ENCODE measurements at places on chromosomes 4 and X. TPM values are rescaled to one million over a fixed set of nuclear protein-coding genes. Genes with fewer than 3 reads are reported as not detected.

ANXA3 gene
- 17.8 TPM for total RNA-seq

GUF1 gene
- 14.3 TPM for total RNA-seq

SMIM43 gene
- 1.1 TPM for total RNA-seq

PASD1 gene
- total RNA-seq: not detected

CTAG2 gene
- not detected for total RNA-seq

NPY5R gene
- under 0.01 TPM for total RNA-seq

ABRAXAS1 gene
- 24.8 TPM for total RNA-seq

GK gene
- total RNA-seq: 2.5 TPM

SERPINA7 gene
- total RNA-seq: not detected

GRCh38 chr4:73859614-73860088 lies 6.6 kb downstream of the PF4V1 start:
- DNase-seq: no peak
- no peaks in the 10 kb centered on the region for H3K4me1 ChIP-seq
- no peak overlapping the region for H3K4me3 ChIP-seq
- no peaks in the 10 kb centered on the region for H3K36me3 ChIP-seq
- no peak overlapping the region for H3K27ac ChIP-seq

- H3K36me3 ChIP-seq: no peaks in the 10 kb centered on the region
- H3K27ac ChIP-seq: peak overlapping the region; percentile 39
- H3K4me1 ChIP-seq: no peaks in the 10 kb centered on the region
- H3K27me3 ChIP-seq: no peaks in the 10 kb centered on the region
Observed at GRCh38 chrX:11381464-11381863, 88.3 kb downstream of the AMELX start.

DNA sequence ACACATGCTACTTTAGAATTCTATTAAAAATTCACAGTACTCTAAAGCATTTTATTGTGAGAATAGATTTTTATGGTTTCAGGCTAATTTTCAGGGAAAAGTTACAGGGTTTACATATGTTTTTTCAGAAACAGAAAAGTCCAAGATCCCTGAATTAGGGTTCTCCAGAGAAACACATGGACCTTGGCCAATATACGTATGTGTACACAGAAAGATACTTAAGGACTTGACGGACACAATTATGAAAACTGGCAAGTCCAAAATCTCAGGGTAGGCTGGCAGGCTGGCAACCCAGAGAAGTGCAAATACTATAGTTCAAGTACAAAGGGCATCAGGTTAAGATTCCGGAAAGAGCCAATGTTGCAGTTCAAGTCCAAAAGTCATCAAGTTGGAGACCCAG lies 1897.8 kb upstream of the PCDH10 start:
- no peak overlapping the region for H3K4me3 ChIP-seq
- H3K27me3 ChIP-seq: no peaks in the 10 kb centered on the region
- no peaks in the 10 kb centered on the region for H3K4me1 ChIP-seq

DNA sequence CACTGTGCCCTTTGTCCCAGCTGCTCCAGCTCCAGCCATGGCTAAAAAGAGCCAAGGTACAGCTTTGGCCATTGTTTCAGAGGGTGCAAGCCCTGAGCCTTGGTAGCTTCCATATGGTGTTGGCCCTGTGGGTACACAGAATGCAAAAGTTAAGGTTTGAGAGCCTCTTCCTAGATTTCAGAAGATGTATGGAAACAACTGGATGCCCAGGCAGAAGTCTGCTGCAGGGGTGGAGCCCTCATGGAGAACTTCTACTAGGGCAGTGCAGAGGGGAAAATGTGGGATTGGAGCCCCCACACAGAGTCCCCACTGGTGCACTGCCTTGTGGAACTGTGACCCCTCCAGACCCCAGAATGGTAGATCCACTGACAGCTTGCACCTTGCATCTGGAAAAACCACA lies 70.9 kb upstream of the MSX1 start:
- H3K36me3 ChIP-seq: no peaks in the 10 kb centered on the region
- no peak for DNase-seq
- H3K27me3 ChIP-seq: no peaks in the 10 kb centered on the region
- no peaks in the 10 kb centered on the region for H3K4me1 ChIP-seq
- H3K27ac ChIP-seq: no peak overlapping the region

- H3K4me1 ChIP-seq: no peaks in the 10 kb centered on the region
- DNase-seq: no peak
- H3K36me3 ChIP-seq: no peaks in the 10 kb centered on the region
- H3K27me3 ChIP-seq: no peaks in the 10 kb centered on the region
Observed at GRCh38 chrX:136318156-136318555, 17.4 kb downstream of the ADGRG4 start.

DNA sequence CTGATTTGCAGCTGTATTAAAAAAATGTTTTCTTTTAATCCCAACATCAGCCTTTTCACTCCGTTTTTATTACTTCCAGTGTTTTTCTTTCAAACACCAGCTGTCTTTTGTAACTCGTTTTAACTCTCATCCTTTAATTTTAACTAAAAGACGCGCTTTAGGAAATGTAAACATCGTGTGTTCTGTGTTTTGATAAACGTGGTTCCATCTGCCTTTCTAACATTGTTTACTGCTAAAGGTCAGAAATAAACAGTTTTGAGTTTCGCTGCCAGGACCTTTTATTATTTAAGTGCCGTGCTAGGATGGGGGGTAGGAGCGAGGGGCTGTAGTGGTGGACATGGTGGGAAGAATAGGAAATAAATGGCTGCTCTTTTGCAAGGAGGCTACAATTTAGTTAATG lies 1.5 kb downstream of the N4BP2 start:
- peak overlapping the region; percentile 76 for H3K4me3 ChIP-seq
- no peaks in the 10 kb centered on the region for H3K27me3 ChIP-seq
- H3K36me3 ChIP-seq: no peaks in the 10 kb centered on the region
- H3K27ac ChIP-seq: peak overlapping the region; percentile 100
- H3K4me1 ChIP-seq: peaks cover 27% of the 10 kb centered on the region
- no peak for DNase-seq

GRCh38 chr4:41887821-41888686 lies 47.2 kb upstream of the TMEM33 start:
- no peak for DNase-seq
- H3K36me3 ChIP-seq: no peaks in the 10 kb centered on the region
- no peak overlapping the region for H3K4me3 ChIP-seq
- no peak overlapping the region for H3K27ac ChIP-seq

- no peak overlapping the region for H3K4me3 ChIP-seq
- no peaks in the 10 kb centered on the region for H3K27me3 ChIP-seq
- no peak for DNase-seq
- no peaks in the 10 kb centered on the region for H3K36me3 ChIP-seq
- H3K27ac ChIP-seq: no peak overlapping the region
- peaks cover 30% of the 10 kb centered on the region for H3K4me1 ChIP-seq
Observed at GRCh38 chr4:152784490-152785350, 5.0 kb downstream of the ARFIP1 start.

DNA sequence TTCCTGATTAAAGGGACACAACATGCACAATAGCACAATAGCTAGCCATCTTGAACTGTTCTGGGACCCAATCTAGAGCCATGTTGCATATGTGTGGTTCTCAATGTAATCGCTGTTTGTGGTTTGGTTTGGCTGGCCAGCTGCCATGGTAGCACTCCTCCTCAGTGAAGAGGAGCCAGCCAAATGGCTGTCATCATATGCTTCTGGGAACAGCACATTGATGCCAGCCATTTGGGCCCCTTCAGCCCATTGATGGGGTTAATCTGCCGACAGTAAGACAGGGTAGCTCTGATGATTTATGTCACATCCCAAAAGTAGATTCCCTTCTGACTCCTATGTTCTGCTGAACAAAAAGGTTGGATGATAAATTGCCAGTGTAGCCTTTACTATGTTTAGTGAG lies 48.5 kb downstream of the AWAT2 start:
- H3K27ac ChIP-seq: no peak overlapping the region
- H3K4me3 ChIP-seq: no peak overlapping the region
- H3K36me3 ChIP-seq: no peaks in the 10 kb centered on the region
- no peak for DNase-seq
- H3K4me1 ChIP-seq: no peaks in the 10 kb centered on the region

- no peaks in the 10 kb centered on the region for H3K36me3 ChIP-seq
- no peak overlapping the region for H3K27ac ChIP-seq
- peaks cover 21% of the 10 kb centered on the region for H3K4me1 ChIP-seq
Observed at GRCh38 chrX:124023838-124024238, 62.3 kb downstream of the STAG2 start.

DNA sequence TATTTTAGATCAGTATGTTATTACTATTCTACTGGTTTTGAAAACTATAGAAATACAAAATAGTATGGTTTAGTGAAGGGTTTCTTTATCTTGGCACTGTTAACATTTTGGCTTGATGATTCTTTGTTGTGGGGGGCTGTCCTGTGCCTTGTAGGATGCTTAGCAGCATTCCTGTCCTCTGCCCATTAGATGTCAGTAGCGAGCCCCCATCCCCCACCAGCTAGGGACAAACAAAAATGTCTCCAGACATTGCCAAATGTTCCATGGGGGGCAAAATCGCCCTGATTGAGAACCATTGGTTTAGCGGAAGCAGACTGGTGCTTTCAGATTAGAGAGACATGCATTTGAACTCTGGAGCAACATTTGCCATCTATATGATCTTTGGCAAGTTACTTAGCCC lies 23.3 kb downstream of the SPARCL1 start:
- peaks cover 62% of the 10 kb centered on the region for H3K4me1 ChIP-seq
- H3K4me3 ChIP-seq: no peak overlapping the region
- peak overlapping the region; percentile 75 for H3K27ac ChIP-seq
- H3K27me3 ChIP-seq: no peaks in the 10 kb centered on the region
- peaks cover 30% of the 10 kb centered on the region for H3K36me3 ChIP-seq

DNA sequence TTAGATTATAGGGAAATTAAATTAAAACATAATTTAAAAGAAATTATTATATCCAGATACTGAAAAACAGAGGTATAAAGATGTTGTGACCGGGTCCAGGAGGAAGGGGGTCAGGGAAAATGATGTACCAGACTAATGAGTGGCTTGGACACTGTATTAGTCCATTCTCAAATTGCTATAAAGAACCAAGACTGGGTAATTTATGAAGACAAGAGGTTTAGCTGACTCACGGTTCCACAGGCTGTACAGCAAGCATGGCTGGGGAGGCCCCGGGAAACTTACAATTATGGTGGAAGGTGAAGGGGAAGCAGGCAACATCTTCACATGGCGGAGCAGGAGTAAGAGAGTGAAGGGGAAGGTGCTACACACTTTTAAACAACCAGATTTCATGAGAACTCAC lies 3.4 kb upstream of the FAM9B start:
- H3K4me3 ChIP-seq: no peak overlapping the region
- no peak for DNase-seq
- no peaks in the 10 kb centered on the region for H3K27me3 ChIP-seq
- H3K36me3 ChIP-seq: no peaks in the 10 kb centered on the region
- no peaks in the 10 kb centered on the region for H3K4me1 ChIP-seq

GRCh38 chr4:112410364-112410763 lies 105.6 kb downstream of the NEUROG2 start:
- H3K4me1 ChIP-seq: no peaks in the 10 kb centered on the region
- no peaks in the 10 kb centered on the region for H3K36me3 ChIP-seq
- no peak overlapping the region for H3K27ac ChIP-seq
- H3K27me3 ChIP-seq: no peaks in the 10 kb centered on the region

- peaks cover 36% of the 10 kb centered on the region for H3K4me1 ChIP-seq
- no peak overlapping the region for H3K4me3 ChIP-seq
- DNase-seq: no peak
- no peaks in the 10 kb centered on the region for H3K27me3 ChIP-seq
- no peak overlapping the region for H3K27ac ChIP-seq
Observed at GRCh38 chr4:141009931-141010330, 123.3 kb downstream of the RNF150 start.

GRCh38 chrX:106684207-106684606 lies 42.3 kb upstream of the RNF128 start:
- H3K4me3 ChIP-seq: no peak overlapping the region
- H3K27ac ChIP-seq: no peak overlapping the region
- H3K36me3 ChIP-seq: no peaks in the 10 kb centered on the region
- no peaks in the 10 kb centered on the region for H3K4me1 ChIP-seq

GRCh38 chr4:122450847-122451246 lies 5.7 kb downstream of the IL2 start:
- no peaks in the 10 kb centered on the region for H3K36me3 ChIP-seq
- no peaks in the 10 kb centered on the region for H3K27me3 ChIP-seq
- H3K4me1 ChIP-seq: no peaks in the 10 kb centered on the region

- no peak overlapping the region for H3K4me3 ChIP-seq
- DNase-seq: no peak
- no peaks in the 10 kb centered on the region for H3K36me3 ChIP-seq
- no peaks in the 10 kb centered on the region for H3K4me1 ChIP-seq
Observed at GRCh38 chr4:97851115-97851514, 292.2 kb downstream of the STPG2 start.

DNA sequence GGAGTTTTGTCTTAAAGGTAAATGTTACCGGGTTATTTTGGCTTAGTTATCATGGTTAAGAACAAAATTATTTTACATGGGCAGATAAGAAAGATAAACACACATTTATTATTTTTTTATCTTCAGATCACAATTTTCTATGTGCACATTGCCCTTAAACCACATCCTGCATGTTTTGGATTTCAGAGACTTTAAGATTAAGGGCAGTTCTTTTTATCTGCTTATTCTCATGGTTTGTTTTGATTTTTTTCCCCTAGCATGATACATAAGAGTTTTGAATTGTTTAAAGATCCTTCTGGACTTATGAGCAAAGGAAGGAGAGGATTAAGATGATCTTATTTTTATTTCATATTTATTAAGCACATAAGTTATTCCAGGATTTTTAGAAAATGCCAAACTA lies 190.1 kb upstream of the BMP3 start:
- H3K4me3 ChIP-seq: no peak overlapping the region
- H3K36me3 ChIP-seq: no peaks in the 10 kb centered on the region
- H3K27me3 ChIP-seq: no peaks in the 10 kb centered on the region
- DNase-seq: no peak

- H3K4me1 ChIP-seq: peaks cover 16% of the 10 kb centered on the region
- no peak overlapping the region for H3K27ac ChIP-seq
- DNase-seq: no peak
- no peaks in the 10 kb centered on the region for H3K27me3 ChIP-seq
- no peaks in the 10 kb centered on the region for H3K36me3 ChIP-seq
Observed at GRCh38 chr4:102598086-102598761, 97.1 kb downstream of the NFKB1 start.

GRCh38 chrX:66193821-66194220 lies 29.8 kb downstream of the HEPH start:
- H3K4me1 ChIP-seq: no peaks in the 10 kb centered on the region
- H3K4me3 ChIP-seq: no peak overlapping the region
- peaks cover 3% of the 10 kb centered on the region for H3K36me3 ChIP-seq
- no peak overlapping the region for H3K27ac ChIP-seq
